Right lobe of liver (tissue), 6 donors: ENCODE measurements at places on chromosomes 13 and 19.

GRCh38 chr19:37817180-37817981 is 38.0 kb upstream of the ZNF573 start:
- DNase-seq, result peak; percentile 61

GRCh38 chr13:99955107-99955746 is 16.3 kb downstream of the ZIC5 start:
- DNase-seq, result no peak

GRCh38 chr19:42280815-42281145 is 11.7 kb downstream of the CIC start:
- no peak for DNase-seq

DNA sequence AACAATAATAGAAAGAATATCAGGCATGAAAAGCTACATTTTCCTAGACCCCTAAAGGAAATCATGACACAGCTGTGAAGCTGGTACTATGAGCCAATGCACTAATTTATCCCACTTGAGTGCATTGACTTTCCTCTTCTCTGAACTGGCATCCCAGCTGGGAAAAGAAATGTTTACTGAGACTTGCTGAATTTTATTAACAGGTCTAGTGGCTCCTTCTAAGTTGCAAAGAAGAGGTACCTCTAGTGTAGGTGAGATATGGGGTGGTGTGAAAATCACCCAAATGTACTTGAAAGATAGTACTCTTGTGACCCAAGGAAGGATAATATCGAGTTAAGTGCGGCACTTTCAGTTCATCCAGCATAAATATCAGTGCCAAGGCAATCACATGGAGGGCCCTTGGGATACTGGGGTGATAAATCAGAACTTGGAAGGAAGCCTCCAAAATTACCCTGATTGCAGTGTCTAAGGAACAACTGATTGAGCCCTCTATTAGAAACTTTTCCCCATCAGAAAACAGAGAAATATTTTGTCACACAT is 369.2 kb downstream of the PCDH9 start:
- no peak for DNase-seq

DNA sequence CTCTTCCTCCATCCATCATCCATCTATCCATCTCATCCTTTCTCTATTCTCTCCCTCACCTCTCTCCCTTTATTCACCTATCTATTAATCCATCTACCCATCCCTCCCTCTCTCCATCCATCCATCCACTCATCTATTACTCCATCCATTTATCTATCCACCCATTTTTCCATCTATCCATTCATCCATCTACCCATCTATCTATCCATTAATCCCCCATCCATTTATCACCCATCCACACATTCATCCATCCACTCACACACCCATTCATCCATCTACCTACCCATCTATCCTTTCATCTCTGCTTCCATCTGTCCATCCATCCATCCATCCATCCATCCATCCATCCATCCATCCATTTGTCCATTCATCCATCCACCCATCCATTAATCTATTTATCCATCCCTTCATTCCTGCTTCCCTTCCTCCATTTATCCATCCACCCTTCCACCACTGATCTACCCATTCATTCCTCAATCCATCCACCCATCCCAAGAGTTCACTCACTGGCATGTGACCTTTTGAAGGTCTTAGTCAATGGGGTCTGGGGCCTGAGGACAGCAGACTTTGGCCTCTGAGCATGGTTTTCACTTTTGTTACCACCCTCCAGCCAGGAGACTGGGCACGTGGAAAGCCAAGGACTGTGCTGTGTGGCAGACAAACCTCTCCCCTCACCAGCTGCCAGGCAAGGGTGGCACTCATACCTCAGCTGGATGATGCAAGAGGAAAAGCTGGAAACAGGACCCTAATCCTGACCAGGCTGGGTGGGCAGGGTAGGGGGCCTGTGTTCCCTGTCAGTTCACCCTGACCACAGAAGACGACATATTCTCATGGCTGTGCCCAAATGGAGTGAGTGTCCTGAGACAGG is 126.7 kb downstream of the URI1 start:
- DNase-seq, result no peak

DNA sequence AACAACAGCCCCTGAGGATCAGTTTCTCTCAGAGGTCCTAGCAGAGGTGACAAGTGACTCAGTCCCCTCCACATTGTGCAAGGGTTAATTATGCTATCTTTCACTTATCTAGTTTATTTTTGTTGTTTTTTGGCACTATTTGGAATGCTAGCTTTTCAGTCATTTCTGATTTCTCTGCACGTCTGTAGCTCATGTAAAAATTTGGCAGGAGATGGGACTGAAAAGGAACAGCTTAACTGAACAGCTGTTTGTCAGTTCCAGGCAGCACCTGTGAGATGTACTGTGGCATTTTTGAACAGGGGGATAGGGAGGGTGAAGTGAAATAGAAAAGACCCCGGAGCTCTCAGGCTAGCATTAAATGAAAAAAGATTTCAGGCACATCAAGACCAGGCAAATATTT is 313.5 kb downstream of the SUCLA2 start:
- no peak for DNase-seq

DNA sequence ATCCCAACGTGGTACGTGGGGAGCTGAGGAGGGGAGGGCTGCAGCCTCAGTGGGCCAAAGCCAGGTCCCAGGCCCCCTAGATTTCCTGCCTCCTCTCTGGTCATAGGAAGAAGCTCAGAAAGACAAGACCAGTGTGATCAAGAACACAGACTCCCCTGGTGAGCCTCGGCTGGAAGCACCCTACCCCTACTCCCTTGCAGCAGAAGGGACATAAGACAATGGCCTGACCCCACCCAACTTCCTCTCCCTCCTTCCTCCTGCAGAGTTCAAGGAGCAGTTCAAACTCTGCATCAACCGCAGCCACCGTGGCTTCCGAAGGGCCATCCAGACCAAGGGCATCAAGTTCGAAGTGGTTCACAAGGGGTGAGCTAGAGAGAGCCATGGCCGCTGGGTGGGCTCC is 11.5 kb downstream of the PODNL1 start:
- no peak for DNase-seq

DNA sequence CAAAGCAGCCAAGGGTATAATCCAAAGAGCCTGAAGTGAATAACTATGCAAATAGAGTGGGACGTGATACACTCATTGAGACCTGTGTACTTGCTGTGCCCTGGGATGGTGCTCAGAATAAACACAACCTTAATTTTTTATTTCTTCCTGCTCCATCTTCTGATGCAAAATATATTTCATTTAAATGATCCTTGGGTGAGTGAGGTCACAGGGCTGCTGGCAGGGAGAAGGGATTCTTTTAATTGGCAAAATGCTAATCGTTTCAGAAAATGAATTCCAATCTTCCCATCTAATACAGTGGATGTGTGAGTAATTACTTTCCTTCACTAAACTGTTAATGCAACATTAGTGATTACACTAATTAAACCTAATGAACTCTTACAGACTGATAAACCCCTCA is 63.5 kb downstream of the SIAH3 start:
- DNase-seq, result no peak

- DNase-seq, result no peak
Observed at GRCh38 chr13:46614582-46614981, 61.6 kb downstream of the LRCH1 start.

- no peak for DNase-seq
Observed at GRCh38 chr13:40311356-40312101, 354.9 kb downstream of the FOXO1 start.

DNA sequence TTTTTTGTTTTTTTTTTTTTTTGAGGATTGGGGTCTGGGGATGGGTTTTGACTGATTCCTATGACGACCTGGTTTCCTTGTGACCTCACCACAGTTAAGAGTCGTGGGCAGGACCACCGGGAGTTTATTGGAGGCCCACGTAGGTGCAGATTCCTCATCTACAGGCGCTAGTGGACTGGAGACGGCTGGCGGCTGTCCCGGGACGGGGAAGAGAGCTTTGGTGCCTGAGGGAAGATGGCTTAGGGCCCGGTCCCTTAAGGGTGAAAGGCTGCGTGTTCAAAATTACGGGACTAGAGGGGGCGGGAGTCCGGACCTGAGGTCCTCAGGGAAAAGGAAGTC is 682 bp upstream of the TEAD2 start:
- peak; percentile 65 for DNase-seq

- peak; percentile 84 for DNase-seq
Observed at GRCh38 chr19:2084993-2085720, 11.0 kb downstream of the MOB3A start.

DNA sequence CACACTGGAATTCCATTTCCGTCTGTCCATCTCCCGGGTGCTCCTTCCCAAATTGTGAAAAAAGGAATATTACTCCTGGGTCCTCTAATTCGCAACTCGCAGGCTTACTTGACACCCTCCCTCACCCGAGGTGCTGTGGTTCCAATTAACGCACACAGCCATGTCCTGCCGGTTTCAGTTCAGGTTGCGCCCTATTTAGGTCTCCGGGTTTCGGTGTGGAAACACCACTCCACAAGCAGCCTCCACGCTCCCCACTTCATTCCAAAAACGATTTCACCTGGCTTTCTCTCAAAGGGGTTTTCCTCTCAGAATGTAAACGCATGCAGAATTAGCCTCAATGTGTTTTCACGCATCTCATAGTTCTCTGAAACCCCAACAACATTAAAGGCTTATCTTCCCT is 37.9 kb downstream of the NAXD start:
- no peak for DNase-seq

DNA sequence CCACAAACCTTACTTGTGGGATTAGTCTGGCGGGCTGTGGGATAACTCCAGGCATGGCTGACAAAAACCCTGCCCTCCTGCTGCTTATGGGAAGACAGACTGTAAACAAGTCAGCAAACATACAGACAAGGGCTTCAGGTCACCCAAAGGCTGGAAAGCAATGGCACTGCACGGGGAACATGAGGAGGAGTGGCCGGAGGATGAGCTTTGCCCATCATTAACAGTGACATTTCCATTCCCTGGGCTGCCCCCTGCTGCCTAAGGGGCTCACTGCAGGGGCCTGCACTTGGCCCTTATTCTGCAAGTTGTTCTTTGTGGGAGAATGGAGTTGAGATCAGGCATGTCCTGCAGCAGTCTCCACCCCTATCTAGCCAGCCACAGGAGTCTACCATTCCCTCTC is 91.3 kb downstream of the UQCRFS1 start:
- no peak for DNase-seq

DNA sequence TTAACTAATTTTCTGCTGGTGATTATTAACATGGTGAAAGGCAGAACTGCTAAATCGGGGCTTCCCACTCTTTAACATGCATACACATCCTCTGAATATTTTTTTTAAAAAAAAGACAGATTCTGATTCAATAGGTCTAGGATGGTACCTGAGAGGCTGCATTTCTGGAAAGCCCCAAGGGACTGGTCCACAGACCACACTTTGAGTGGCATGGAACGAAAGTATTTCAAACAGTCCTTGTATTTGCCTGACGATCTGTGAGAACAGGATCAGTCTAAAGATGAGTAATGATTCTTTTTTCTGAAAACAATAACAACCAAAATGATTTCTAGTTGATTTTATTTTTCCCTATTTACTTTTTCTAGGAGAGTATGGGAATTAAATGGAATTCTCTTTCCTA is 16.7 kb upstream of the SPART start:
- no peak for DNase-seq

DNA sequence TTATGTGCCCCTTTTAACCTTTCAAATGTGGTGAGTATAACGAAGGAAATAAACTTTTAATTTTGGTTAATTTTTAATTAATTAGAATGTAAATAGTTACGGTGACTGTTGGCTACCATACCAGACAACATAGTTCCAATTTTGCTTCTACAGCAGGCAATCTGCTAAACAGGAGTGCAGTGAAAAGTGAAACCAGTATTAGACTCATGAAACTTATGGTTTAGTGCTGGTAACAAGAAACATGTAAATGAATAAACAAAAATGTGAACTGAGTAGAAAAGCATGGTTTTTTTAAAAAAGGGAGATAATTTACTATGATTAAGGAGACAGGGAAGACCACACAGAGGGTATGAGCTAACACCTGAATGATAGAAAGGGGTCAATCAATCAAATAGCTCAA is 478.4 kb downstream of the PCDH9 start:
- DNase-seq, result no peak

GRCh38 chr19:14305706-14306105 is 75.5 kb upstream of the ADGRE5 start:
- DNase-seq, result no peak

GRCh38 chr13:98918771-98919170 is 59.1 kb downstream of the DOCK9 start:
- no peak for DNase-seq

GRCh38 chr13:79227418-79227817 is 178.6 kb downstream of the RBM26 start:
- DNase-seq, result no peak

DNA sequence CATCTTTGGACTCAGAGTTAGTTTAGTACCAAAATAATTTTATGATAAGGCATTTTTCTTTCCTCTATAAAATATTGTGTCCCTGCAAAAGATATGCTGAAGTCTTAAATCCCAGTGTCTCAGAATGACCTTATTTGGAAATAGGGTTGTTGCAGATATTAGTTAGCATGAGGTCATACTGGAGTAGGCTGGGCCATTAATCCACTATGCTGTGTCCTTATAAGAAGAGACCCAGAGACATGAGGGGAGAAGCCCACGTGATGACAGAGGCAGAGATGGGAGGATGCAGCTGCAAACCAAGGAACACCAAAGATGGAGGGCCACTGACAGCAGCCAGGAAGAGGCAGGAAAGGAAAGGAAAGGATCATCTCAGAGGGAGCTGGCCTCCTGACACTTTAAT is 6.4 kb downstream of the POGLUT2 start:
- no peak for DNase-seq

DNA sequence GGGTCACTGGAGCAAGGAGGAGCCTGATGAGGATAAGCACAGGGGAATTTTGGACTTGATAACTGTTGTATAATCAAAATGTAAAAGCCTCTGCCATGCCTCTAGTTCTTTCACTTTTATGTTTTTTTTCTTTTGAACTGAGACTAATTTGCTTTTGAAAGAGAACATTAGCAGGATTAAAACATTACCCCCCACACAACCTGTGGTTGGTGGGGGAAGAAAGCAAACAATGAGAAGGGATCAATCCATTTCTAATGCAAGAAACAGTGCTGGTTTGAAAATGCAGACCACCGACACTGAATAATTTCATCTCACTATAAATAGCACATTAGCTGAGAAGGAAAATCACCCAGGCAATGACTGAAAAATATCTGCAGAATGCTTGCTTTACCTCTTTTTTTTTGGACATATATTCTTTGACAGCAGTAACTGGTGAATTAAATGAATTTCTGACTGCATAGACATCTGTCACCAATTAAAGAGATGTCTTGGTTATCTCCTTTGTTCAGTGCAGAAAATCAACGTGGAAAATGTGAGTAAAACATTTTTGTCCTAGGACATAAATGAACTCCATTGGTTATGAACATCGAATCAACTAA is 48.6 kb upstream of the TRPC4 start:
- no peak for DNase-seq

DNA sequence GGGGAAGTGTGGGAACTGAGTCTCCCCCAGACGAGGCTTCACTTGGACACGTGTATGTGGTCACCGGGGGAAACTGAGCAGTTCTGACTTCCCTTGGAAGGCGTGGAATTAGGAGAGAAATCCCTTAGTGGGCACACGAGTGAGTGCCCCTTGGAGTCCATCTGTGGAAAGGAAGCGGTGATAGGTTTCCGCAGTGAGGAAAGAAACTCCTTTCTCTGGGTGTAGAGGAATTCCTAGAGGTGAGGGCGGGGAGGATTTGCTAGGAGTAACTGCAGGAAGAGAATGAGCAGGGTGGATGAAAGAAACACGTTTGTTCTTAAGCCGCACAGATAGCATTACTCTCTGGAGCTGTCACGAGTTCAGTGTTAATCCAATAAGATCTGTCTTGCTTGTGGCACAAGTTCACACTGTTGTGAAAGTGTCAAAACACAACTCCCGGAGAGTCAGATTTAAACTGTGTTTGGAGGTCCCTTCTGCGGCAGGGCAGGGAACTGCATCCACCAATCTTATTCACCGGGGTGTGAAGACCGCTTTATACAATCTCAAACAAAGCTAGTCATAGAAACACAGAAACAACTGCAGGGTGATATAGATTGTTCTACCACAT is 1.2 kb downstream of the KL start:
- DNase-seq, result peak; percentile 49
